Stimulated activated CD8-positive, alpha-beta memory T cell treated with anti-CD3 and anti-CD28 coated beads, Interleukin-2, amount 100 ng/mL, for 1 hour (primary cell): ENCODE measurements at places on chromosomes 4 and X.

DNA sequence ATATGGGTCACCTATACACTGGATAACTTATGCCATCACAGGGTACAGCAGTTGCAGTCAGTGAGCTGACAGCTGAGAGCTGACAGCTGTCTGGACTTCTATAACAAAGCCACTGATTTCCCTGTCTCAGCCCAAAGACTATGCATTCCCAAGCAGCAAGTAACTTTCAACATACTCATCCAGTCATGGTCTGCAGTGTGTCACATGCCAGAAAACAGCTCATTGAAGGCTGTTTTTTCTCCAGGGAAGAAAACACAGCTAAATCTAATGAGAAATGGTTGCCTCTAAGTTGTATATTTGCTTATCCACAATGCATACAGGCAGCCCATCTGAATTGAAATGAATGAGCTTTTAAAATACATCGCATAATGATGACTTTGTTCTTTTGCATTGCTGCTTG, 6.3 kb downstream of the KIAA1210 start:
- DNase-seq: no peak

DNA sequence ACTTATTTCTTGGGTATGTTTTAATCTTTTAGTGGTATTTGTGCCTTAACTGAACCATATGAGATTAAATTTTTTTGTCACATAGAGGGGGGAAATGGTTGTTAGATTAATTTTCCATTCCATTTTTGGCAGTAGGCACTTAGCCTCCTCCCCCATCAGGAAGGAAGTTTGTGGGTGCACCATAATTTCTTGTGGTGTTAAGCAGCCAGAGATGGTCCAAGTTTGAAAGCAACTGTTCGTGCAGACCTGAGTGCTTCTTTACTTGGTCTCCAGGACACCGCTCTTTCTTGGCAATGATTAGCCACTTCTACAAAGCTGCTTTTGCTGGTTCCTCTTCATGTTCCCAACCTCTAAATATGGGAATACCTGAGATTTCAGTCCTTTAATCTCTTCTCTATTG, 92.7 kb upstream of the RPL34 start:
- no peak for DNase-seq

DNA sequence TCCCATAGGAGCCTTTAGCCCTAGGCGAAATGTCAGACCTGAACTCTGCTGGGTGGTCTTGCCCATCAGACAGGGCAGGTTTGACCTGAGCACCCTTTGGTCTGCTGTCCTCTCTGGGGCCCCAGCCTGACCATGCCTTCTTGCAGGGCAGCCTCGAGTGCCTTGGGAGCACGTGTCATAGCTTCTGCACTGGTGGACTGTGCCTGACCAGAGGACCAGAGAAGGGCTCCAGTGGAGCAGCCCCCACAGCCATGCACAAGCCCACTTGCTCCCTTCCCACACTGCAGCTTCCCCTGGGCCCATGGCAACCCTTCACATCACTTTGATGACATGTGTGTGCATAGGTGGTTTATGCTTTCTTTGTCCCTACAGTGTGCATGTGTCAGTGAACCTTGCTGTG, 394.0 kb downstream of the TEX13C start:
- no peak for DNase-seq

GRCh38 chr4:10619220-10619619, 65.3 kb downstream of the CLNK start:
- no peak for DNase-seq

- no peak for DNase-seq
These were observed 228.1 kb downstream of the CBR4 start for GRCh38 chr4:168781926-168782325.

GRCh38 chr4:182578402-182578801, 335.2 kb downstream of the TENM3 start:
- DNase-seq: no peak

DNA sequence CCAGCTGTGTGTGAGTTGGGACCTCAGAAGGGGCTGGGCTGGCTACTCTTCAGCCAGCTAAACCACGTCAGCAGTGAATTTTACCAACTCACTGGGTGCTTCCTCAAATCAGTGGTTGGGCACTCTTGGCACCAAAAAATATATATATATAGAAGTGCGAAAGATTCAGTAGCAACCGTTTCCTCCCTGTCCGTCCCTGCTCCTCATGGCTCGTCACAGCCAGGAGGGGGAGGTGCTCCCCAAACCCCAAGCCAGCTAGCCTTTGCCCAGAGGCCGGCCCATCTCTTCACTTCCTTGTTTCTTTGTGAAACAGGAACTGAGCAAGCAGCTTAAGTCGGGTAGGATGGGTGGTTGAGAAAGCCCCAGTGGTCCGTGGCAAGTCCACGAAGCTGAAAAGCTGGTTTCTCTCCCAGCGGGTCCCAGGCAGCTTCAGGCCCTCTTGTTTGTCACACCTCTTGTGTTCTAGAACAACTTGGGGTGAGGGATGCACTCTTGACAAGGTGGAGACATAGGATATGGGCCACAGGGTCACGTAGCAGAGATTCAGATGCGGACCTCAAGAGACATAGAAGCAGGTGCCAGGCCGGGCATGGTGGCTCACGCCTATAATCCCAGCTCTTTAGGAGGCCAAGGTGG, 6.8 kb upstream of the SASH3 start:
- DNase-seq: no peak

GRCh38 chr4:180057891-180058671, 2185.1 kb upstream of the TENM3 start:
- DNase-seq: no peak

GRCh38 chr4:123093236-123093635, 170.8 kb upstream of the NUDT6 start:
- DNase-seq: no peak

DNA sequence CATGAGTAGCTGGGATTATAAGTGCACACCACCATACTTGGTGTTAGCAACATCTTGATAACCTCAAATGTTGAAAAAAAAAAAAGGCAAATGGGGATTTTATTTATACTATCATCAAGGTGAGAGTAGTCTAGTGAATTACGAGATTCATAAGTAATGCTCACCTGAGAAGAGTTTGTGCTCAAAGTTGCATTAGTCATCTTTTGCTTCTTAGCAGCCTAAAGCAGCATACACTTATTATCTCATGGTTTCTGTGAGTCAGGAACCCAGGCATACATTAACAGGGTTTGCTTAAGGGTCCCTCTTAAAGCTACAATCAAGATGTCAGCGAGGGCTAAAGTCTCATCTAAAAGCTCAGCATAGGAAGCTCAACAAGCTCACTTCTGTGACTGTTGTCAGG, 8.2 kb upstream of the EXOSC9 start:
- DNase-seq: no peak

DNA sequence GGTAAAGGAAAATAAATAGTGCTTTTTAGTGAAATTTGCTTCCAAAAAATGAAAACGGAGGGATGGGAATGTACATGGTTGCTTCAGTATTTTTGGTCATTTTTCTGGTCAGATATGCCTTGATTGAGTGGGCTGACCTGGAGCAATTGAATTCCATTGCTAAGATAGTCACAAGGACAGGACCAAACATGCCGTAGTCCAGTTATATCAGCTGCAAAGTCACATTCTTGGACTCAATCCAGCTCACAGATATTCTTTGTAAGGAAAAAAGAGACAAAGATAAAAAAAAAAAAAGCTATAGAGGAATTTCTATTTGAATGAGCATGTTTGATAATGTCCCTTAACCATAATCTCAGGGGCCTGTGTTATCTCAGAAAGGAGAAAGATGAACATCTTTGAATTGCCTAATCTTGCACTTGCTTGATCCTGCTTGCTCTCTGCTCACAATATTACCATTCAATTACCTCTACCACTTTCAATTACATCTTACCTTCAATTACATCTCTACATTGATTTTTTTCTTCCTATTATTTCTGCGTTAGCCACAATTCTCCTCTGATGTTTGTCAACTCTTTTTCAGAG, 75.4 kb upstream of the PACRGL start:
- no peak for DNase-seq
